ENCODE measurements at places on chromosomes 16 and 17.

DNA sequence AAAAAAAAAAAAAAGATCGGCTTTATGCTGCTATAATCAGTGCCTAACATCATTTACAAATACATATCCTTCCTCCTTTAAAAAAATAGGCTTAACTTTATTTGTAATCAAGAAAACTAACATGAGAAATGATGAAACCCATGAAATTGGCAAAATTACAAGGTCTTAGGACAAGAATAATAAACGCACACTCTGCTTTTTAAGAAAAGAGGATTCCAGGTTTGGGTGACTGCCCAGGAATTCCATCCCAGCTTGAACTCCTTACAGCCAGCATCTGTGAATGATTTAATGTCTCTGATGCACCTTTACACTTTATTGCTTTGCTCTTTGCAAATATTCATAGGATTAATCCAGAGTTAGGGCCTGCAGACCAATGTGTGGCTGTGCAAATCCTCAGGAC, 196.0 kb downstream of the CBLN1 start:
- no peak for DNase-seq

- DNase-seq: no peak
Measured at GRCh38 chr16:75762746-75763145, 36.5 kb upstream of the CPHXL start.

GRCh38 chr16:23245268-23245667, 56.8 kb upstream of the SCNN1B start:
- DNase-seq: no peak

GRCh38 chr16:52446080-52446479, 100.9 kb downstream of the TOX3 start:
- no peak for DNase-seq

- DNase-seq: peak; percentile 44
Measured at GRCh38 chr17:7883781-7884386, 4.7 kb upstream of the CHD3 start.

- no peak for DNase-seq
Measured at GRCh38 chr16:66551348-66551759, 1.0 kb upstream of the CKLF start.

- no peak for DNase-seq
Measured at GRCh38 chr17:57408071-57408811, 151.9 kb downstream of the MSI2 start.

GRCh38 chr17:74429604-74430384, 2.1 kb upstream of the GPRC5C start:
- no peak for DNase-seq

DNA sequence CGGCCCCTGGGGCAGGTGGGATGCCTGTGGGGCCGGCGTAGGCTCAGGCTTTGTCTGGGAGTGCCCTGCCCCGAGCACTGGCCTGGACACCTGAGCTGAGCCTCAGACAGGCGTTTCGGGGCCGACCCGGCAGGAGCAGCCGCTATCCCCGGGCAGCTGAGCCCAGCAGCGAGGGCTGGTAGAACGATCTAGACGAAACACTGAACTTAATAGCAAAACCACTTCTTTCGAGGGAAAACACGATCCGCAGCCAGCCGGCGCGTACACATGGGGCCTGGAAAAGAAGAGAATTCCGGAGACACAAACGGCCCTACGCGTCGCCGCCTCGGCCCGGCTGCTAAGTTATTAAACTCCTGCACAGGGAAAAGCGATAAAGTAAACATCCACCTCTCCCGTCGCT, 22.0 kb upstream of the SSTR5 start:
- no peak for DNase-seq

- no peak for DNase-seq
Measured at GRCh38 chr17:33342025-33342424, 48.9 kb upstream of the ASIC2 start.

DNA sequence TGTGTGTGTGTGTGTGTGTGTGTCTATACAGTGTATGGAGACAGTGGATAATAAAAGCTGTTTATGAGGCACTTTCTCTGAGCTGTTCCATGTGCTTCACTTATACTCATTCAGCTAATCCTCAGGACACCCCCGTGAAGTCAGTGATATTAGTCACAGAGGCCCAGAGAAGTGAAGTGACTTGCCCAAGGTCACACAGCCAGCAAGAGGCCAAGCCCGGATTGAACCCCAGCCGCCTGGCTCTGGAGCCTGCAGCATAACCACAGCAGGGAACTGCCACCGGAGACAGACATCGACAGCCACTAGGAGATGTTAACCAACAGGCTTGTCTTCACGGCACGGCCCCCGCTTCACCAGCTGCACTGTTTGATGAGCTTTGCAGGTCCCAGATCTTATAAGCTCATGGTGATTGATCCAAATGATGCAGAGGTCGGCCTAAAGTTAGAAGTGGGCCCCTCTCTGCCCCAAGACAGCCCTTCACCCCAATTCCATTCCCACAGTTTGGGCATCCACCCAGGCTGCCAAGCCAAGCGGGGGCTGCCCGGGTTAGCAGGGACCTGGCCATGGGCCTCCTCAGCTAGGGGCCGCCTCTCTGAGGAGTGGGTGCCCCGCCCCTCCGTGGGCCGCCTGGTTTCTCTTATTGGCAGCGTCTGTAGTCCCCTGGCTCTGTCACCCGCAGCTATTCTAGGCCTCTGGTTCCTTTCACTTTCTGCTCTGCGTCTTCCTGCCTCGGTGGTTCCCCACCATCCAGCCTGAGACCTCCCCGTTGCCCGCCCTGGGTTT, 30.9 kb downstream of the SOCS1 start:
- DNase-seq: no peak

GRCh38 chr17:79573196-79573896, 37.5 kb downstream of the RBFOX3 start:
- DNase-seq: no peak

- no peak for DNase-seq
Measured at GRCh38 chr17:8125947-8126490, 2.1 kb upstream of the HES7 start.

DNA sequence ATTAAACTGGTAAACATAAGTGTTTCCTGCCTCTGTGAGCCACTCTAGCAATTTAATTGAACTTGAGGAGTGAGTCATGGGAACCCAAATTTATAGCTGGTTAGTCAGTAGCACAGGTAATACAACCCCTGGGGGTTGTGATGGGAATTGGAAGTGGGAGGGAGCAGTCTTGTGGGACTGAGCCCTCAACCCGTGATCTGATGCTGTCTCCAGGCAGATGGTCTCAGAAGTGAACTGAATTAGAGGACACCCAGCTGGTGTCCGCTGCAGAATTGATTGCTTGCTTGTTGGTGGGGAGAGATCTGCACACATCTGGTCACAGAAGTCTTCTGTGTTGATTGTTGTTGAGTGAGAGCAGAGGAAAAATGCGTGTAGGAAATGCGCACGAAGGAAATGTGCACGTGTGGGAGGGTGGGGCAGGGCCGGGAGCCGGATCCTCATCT, 7.7 kb upstream of the ST6GALNAC2 start:
- no peak for DNase-seq

- no peak for DNase-seq
Measured at GRCh38 chr16:85274924-85275323, 162.7 kb upstream of the CIBAR2 start.

- DNase-seq: no peak
Measured at GRCh38 chr16:69225121-69225520, 38.2 kb downstream of the SNTB2 start.

GRCh38 chr16:22078656-22079055, 13.7 kb upstream of the VWA3A start:
- no peak for DNase-seq

- DNase-seq: no peak
Measured at GRCh38 chr16:17532338-17532995, 61.7 kb upstream of the XYLT1 start.

GRCh38 chr17:10435096-10435495, 13.3 kb upstream of the MYH8 start:
- no peak for DNase-seq

- no peak for DNase-seq
Measured at GRCh38 chr16:82331397-82331796, 161.4 kb upstream of the MPHOSPH6 start.

DNA sequence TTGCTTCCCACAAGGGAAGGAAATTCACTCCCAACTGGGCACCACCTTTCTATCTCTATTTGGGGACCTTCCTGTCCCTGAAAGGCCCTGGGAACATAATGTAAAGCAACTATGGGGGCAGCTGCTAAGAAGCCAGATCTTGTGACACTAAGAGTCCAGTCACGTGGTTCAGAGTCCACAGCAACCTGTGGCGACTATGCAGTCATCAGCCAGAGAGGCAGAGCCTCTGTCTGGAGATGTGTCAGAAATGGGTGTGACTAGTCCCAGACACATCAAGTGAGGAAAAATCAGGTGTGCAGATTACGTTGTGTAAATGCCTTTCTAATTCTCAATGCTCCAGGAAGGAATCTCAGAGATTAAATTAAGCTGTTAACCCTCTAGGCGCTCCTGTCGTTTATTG, 26.6 kb upstream of the SKAP1 start:
- DNase-seq: no peak

GRCh38 chr16:83689385-83689831, 118.4 kb upstream of the HSBP1 start:
- no peak for DNase-seq

DNA sequence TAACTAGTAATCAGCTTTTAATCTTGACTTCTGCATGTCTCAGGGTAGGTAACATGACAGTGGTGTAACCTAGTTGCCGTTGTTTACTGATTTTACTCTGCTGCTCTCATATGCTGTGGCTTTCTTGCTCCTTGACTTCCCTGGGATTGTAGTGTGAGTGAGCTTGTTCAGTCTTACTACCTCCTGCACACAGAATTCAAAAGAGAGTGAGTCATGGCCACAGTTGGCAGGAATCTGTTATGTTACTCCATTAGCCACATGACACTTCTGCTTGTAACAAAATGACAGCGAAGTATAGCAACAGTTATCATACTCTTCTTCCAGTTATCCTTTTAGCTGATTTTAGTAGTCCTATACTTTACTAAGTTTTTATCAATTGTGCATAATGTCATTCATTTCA, 18.8 kb downstream of the TNRC6A start:
- DNase-seq: no peak

GRCh38 chr17:40645943-40646342, 1.7 kb downstream of the SMARCE1 start:
- DNase-seq: no peak

All from right renal cortex interstitium (tissue), 3 donors.